ENCODE measurements at places on chromosomes 5 and 9.
A peak's percentile ranks its signal among the peaks of the same experiment; 100 is the strongest.

GRCh38 chr5:97377582-97377981 lies 194.5 kb upstream of the RIOK2 start:
- DNase-seq: no peak

- DNase-seq: no peak
These were observed 12.4 kb downstream of the CDH10 start for GRCh38 chr5:24632353-24632752.

- peak; percentile 23 for DNase-seq
These were observed 1.1 kb downstream of the LARP1 start for GRCh38 chr5:154756009-154756867.

- no peak for DNase-seq
These were observed 2.6 kb downstream of the SLC2A6 start for GRCh38 chr9:133476036-133476931.

GRCh38 chr9:75649060-75649459 lies 241.4 kb upstream of the PCSK5 start:
- DNase-seq: no peak

- DNase-seq: no peak
These were observed 33.7 kb downstream of the ANKRD31 start for GRCh38 chr5:75202935-75203334.

DNA sequence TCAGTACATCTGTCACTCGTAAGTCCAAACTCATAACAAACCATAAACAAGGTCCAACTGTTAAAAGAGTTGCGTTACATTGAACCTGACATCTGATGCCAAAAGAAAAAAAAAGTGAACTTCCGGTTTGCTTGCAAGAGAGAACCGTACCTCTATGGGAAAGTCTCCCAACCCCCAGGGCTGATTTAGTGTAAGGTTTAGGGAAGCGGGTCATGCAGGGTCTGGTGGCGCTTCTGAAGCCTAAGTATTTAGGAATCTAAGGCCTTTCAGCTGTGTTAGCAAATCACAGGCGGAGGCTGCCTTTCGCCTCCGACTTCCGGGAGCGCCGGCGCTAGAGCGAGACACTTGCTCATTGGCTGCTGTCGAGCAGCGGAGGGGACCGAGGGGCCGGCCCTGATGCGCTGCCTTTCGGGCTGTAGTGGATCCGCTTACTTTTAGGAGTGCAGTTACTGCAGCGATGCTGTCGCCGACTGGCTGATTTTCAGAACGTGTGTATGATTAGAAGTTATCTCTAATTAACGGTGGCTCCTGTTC lies 12.0 kb upstream of the GNPDA1 start:
- peak; percentile 84 for DNase-seq

All from mucosa of gallbladder (tissue), 1 donor.